ENCODE measurements at places on chromosomes 12 and 14. TPM values are rescaled to one million over a fixed set of nuclear protein-coding genes. Genes with fewer than 3 reads are reported as not detected.
A peak's percentile ranks its signal among the peaks of the same experiment; 100 is the strongest.

- DNase-seq, result no peak
These were observed 24.2 kb upstream of the INF2 start for GRCh38 chr14:104665114-104665656.

GRCh38 chr14:67482231-67483164, 6.0 kb downstream of the TMEM229B start:
- DNase-seq, result no peak

ACSS3 gene
- not detected for total RNA-seq

DNA sequence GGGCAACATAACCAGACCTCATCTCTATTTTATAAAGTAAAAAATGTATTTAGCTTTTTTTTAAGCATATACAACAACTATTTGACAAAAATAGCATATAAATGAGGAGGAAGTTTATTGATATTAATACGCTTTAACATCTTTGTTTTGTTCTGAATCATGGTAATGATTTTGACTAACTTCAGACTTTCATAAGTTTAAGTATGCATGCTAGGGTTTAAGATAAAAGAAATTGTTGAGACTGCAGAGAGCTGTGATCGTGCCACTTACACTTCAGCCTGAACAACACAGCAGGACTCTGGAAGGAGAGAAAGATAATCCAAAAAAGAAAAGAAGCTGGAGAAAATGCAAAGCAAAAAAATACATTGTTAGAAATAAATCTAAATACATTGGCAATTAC, 87.9 kb upstream of the AEBP2 start:
- DNase-seq, result no peak

DNA sequence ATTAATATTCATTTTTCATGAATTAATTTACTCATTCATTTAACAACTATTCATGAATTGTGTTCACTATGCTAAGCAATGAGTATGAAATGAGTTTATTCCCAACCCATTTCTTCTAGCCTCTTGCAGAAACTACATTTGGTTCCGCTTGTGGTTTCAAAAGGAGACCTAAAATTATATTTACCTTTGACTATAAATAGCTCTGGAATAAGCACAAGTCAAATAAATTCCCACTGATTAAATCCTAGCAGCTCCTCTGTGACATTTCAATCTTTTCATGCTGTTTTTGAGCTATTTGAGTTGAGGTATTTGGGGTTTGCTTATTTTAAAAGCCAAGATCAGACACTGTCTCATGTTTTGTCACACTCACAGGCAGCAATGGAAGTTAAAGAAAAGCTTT, 46.9 kb downstream of the DUSP6 start:
- no peak for DNase-seq

RNFT2 gene
- total RNA-seq, result 5.3 TPM

DNA sequence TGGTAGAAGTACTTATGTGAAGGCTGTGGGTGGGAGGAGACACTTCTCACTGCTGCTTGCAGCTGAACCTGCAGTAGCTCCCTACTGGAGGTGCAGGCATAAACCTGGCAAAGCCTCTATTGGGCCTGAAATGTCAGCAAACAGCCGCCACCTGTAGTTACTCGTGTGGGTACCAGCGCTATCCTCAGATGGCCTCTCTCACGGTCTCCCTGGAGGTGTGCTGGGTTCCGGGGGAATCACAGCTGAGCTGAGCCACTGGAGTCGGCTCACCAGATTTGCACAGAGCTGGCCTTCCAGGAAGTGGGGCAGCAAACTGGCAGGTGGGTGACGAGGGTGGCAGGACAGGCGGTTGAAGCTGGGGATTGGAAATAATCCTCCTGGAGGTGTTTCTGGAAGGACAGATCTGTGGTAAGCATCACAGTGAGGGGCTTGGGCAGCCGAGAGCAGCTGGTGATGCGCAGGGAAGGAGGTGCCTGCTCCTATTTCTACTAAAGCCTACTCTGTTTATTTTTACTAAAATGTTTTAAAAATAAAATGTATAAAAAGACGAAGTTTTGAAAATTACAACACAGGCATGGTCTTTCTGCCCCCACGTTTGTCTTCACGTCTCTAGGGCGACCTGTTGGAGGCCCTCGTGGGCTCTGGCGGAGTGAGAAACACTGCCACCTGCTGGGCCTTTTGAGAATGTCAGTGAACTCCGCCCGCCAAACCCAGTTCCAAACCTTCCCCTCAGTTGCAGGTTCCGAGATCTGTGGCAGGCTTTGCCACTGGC, 67.8 kb upstream of the PLEKHG3 start:
- peak; percentile 65 for DNase-seq

DNA sequence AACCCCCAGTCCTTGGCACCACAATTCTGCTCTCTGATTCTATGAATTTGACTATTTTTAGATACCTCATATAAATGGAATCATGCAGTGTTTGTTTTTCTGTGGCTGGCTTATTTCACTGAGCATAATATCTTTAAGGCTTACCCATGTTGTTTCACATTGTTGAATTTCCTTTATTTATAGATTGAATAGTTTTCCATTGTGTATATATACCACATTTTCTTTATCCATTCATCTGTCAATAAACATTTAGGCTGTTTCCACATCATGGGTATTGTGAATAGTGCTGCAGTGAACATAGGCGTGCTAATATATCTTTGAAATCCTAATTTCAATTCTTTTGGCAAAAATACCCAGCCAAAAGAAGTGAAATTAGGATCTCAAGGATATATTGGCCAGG, 126.7 kb upstream of the SLC38A2 start:
- no peak for DNase-seq
